Globus pallidus (tissue), 1 donor: ENCODE measurements at places on chromosomes 1 and 21.

DNA sequence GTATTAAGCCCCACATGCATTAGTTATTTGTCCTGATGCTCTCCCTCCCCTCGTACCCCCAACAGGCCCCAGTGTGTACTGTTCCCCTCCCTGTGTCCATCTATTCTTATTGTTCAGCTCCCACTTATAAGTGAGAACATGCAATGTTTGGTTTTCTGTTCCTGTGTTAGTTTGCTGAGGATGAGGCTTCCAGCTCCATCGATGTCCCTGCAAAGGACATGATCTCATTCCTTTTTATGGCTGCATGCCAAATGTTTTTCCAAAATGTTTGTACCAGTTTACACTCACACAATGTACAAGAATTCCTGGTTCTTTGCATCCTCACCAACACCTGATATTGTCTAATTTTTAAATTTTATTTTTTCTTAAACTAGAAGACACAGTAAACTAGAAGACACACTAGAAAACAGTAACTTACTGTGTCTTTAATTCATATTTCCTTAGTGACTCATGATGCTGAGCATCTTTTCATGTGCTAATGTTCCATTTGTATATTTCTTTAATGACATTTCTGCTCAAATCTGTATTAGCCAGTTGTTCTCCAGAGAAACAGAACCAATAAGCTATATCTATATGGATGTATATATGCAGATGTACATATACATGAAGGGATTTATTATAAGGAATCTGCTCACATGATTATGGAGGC, 19.4 kb upstream of the USP1 start:
- DNase-seq, result no peak

DNA sequence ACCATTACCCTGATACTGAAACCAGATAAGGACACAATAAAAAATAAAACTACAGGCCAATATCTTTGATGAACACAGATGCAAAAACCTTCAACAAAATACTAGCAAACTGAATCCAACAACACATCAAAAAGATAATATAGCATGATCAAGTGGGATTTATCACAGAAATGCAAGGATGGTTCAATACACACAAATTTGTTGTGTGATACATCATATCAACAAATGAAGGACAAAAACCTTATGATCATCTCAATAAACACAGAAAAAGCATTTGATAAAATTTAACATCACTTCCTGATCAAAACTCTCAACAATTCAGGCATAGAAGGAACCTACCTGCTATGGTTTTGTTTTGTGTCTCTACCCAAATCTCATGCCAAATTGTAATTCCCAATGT, 74.3 kb upstream of the VANGL1 start:
- DNase-seq, result no peak

- no peak for DNase-seq
Observed at GRCh38 chr1:117633936-117634335, 28.1 kb downstream of the TENT5C start.

- DNase-seq, result no peak
Observed at GRCh38 chr1:3674100-3675094, 22.1 kb downstream of the TP73 start.

DNA sequence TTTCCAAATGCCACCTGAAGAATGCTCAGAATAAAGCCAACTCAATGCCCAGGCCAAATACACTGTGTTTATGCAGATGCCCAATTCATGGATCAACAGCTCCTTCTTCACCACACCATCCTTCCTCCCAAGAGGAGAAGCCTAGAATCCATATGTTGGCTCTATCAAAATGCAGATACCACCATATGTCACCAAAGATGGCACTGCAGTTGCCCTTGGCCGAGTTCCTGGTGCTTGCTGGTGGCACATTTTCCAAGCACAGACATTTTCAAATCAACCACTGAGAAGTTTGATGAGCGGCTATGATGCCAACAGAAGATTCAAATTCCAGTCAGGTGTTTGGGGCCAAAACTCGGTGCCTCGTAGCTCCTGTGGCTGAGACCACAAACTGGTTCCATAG, 430.3 kb downstream of the AJAP1 start:
- no peak for DNase-seq

DNA sequence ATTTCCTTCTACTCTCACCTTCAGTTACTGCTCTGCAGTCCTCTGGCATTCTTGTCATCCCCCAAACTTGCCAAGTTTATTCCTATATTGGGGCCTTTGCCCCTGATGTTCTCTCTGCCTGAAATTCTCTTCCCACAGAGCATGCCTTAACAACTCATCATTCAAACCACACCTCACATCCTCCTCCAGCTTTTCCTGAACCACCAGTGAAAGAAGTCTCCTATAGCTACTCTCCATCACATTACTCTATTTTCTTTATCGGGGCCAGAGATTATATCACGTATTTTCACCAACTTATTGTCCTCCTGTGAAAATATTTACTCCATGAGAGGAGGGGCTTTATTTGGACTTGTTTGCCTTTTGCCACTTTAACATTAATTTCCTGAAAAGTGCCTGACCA, 32.1 kb downstream of the EXTL2 start:
- DNase-seq, result no peak

DNA sequence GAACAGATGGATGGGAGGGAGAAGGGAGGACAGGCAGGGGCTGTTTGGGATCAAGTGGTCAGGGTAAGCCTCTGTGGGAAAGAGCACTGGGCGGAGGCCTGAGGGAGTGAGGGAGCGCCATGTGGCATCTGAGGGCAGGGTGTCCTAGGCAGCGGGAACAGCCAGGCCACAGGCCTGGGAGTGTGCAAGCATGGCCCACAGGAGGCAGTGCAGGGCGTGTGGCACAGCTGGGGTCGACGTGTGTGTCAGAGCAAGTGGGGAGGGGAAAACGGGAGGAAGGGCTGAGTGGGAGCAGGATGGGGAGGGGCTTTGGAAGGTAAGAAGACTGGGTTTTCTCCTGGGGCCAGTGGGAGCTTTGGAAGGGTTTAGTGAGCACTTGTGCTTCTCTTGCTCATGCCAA, 143.4 kb downstream of the SYF2 start:
- DNase-seq, result no peak

GRCh38 chr1:2474933-2475371, 1.1 kb upstream of the PLCH2 start:
- DNase-seq, result no peak

DNA sequence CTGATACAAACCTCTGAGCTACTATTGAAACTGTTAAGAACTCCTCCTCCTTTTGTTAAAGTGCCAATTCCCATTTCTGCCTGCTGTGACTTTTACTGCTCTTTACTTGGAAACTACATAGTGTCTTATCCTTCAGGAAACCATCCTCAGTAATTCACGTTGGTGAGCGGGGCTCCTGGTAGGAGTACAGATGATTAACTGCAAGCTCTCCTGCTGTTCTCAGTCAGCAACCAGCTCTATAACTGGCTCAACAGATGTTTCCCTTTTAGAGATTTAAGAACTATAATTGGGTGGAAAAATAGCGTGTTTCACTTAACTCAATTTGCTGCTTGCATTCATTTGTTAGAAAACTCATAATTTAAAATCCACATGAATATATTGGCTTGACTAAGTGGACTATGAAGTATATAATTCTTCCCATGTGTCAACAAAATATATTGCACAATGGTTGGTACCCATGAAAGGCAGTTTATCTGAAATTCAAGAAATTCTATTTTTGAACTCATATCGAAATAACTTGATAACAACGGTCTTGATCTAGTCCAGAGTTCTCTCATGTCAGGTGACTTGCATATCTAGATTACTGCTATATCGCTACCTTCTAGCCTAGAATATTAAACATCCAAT, 574.0 kb downstream of the KCNT2 start:
- no peak for DNase-seq

- no peak for DNase-seq
Observed at GRCh38 chr21:36994501-36995158, 11.9 kb upstream of the RIPPLY3 start.

DNA sequence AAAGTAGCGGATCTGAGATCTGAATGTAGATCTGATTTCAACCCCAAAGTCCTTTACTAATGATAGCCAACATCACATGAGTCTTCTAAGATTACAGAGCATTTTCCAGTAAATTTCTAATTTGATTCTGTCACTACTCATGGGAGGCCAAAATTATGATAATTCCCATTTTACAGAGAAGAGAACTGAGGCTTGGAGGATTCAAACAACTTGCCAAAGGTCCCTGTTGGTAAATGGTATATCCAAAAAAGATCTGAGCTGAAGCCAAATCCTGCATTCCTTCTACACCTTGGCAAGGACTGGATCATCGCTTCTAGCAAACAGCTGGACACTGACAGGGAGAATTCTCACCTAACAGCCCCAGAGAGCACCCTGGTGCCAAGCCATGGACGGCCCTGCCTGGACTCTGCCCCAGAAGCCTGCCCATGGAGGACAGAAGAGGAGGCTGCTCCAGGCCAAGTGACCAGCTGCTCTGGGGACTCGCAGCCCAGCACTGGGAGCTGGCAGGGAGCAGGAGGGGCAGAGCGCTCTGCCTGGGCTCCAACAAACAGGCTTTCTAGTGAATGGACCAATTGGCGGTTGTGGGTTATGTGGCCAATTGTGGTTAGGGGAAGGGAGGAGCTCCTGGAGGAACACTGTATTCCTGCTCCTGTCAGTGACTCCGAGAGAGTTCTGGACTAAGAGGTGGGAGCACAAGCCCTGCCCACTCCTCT, 6.4 kb upstream of the CSF1 start:
- peak; percentile 96 for DNase-seq

- no peak for DNase-seq
Observed at GRCh38 chr21:31537872-31538576, 121.5 kb upstream of the SOD1 start.

- DNase-seq, result no peak
Observed at GRCh38 chr1:8976896-8977450, 31.3 kb downstream of the CA6 start.

GRCh38 chr1:45677751-45678245, 8.5 kb downstream of the GPBP1L1 start:
- DNase-seq, result no peak

GRCh38 chr1:210291786-210292230, 36.9 kb upstream of the HHAT start:
- no peak for DNase-seq

- no peak for DNase-seq
Observed at GRCh38 chr1:150102986-150103385, 35.4 kb downstream of the VPS45 start.

DNA sequence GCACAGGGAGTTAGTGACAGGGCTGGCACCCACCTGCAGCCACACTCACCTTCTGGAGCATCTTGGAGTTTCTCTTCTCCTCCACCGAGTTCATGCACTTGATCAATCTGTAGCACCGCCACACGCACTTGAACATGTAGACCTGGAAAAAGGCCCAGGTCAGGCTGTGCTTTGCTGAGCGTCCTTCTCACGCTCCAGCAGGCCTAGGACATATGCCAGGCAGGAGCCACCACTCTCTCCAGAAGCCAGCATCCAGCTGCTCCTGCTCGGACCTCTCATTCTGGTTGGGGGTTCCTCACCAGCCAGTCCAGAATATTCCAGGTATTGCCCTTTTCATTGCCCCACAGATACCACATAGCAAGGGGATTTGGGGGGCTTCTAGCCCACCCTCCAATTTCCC, 11.7 kb upstream of the MATN1 start:
- no peak for DNase-seq

- no peak for DNase-seq
Observed at GRCh38 chr1:242139442-242139841, 140.5 kb upstream of the MAP1LC3C start.

- no peak for DNase-seq
Observed at GRCh38 chr1:193417945-193418744, 231.7 kb upstream of the B3GALT2 start.

DNA sequence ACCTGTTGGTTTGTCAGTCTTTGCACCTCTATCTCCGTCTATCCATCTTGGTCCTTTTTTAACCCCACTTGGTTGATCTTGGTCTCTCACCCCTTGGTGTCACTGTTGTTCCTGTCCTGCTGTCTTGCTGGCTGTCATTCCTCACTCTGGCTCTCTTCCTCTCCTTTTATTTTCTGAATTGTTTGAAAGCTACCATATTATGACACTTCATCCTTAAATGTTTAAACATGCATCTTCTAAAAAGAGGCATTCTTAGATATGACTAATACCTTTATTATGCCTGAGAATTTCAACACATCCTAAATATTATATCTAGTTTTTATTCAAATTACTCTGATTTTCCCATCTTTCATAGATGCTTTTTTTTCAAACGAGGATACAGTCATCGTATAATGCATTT, 37.0 kb downstream of the BACH1 start:
- no peak for DNase-seq

DNA sequence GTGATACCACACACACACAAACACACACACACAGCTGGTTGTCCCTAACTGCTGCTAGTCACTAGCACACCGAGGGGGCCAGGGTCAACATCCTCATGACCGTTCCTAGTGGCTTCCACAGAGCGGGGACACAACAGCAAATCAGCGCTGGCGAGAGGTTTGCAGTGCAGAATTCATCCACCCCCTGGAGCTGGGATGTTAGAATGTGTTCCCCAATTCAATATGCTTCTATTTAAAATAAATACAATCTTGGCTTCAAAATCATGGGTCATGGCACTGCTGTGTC, 16.2 kb upstream of the C2CD2 start:
- no peak for DNase-seq

DNA sequence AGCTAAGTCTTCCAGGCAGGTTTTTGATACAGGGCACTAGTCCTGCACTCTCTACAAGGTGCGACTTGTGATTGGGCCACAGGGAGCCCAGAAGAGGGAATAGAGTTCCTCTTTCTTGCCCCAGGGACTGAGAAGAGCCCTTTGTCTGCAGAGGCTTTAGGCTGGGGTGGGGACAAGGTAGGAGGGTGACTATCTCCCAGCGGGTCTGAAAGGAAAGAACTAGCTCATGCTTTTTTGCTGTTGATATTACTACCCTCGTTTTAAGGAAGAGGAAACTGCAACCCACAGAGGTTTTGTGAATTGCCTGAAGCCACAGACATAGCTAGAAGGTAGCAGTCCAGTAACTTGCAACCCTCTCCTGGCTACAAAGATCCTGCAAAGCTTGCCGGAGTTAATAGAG, 615.2 kb downstream of the MATN1 start:
- DNase-seq, result no peak

- no peak for DNase-seq
Observed at GRCh38 chr1:117573386-117574023, 32.3 kb upstream of the TENT5C start.

GRCh38 chr1:193458628-193459027, 272.2 kb upstream of the B3GALT2 start:
- DNase-seq, result no peak

DNA sequence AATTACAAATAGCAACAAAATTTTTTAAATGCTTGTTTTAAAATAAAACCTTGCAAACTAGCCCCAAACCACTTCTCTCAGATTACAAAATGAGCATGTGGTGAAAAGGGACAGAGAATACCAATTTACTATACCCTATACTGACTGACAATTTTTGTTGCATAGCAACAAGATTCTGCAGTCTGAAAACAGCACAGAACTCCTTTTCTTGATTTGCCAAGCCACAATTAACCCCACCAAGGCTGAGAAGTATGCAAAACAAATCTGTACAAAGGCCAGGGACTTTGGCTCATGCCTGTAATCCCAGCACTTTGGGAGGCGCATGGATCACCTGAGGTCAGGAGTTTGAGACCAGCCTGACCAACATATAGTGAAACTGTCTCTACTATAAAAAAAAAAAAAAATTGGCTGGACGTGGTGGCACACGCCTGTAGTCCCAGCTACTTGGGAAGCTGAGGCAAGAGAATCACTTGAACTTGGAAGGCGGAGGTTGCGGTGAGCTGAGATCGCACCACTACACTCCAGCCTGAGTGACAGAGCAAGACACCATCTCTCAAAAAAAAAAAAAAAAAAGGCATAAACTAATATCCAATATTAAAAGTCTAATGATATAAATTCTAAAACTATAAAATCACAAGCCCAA, 21.8 kb downstream of the ENAH start:
- DNase-seq, result no peak

GRCh38 chr1:204837440-204838084, 33.1 kb upstream of the NFASC start:
- DNase-seq, result no peak
